ENCODE measurements at places on chromosomes 16 and 17.

DNA sequence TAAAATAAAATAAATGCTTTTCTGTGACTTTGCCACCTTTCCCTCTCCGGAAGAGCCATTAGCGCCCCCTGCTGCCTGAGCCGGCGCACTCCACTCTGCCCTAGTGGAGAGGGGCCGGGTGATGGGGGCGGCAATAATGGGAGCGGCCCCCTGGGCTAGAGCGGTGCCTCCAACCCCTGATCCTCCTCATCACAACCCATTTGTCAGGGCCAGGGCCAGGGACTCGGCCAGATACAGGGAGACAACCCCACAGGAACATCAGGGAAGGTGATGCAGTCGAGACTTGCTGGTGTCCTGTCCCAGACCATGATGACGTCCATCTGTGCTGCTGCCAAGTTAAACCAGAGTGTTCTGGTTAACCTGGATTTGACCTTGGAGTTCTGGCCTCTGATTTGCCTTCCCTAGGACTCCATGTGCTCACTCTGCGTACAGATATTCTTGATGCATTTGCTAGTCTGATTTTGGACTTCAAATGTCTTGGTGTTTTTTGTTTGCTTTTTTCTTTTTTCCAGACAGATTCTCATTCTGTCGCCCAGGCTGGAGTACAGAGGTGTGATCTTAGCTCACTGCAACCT, 46.1 kb upstream of the BPTF start:
- DNase-seq, result peak; percentile 84

DNA sequence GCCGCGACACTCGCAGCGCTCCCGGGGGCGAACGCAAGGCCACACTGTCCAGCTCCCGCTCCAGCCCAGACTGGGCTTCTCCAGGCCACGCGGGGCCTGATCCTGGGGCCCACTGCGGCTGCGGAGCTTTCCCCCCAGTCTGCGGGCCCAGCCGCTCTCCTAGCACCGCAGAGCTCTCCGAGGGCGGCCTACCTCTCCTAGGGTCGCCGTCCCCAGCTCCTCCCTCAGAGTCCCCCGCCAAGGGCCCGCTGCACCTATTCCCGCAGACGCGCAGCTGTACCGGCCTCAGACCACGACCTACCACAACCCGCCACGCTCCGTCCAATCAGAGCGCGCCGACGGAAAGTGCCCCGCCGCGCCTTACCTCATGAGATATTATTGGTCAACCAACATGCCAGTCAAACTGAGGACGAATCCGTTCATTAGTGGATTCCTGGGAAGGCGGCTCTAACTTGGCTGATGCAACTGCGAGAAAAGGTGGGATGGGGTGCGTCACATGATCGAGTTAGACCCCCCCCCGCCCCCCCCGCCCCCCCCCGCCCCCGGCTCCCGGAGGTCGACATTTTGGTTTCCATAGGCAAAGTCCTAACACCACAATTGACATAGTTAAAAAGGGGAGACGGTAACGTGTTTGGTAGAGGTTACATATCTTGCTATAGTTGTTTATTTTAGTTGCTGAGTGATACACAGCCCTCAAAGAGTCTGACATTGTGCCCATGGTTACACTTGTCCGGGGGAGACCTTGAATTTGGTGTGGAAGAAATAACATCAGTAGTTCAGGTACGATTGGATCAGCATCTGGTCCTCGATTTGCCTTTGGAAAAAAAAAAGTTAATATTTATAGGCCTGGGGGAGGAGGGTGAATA, at the start of gene AARS1:
Gene AARS1 (minus strand): TSS at position 278 of the 866 bp plus-strand sequence. CDS start 6,743 bp downstream, outside the sequence.
- peak; percentile 100 for DNase-seq

DNA sequence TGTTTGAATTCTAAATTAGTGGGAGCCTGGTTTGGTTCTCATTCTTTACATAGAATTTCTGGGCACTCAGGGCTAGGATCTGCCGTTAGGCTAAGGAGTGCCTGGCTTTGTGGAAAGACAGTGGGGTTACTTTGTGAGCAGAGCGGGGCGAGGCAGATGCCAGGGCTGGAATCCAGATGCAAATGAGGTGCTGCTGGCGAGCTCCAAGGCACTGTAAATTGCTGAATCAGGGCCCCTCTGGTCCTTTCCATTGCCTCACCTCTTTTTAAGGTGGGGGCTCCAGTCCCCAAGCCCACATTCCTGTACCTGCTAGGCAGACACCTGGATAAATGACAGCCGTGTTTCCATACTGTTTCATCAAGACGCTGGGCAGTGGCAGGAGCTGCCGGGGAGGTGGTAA, 33.8 kb downstream of the PIPOX start:
- no peak for DNase-seq

DNA sequence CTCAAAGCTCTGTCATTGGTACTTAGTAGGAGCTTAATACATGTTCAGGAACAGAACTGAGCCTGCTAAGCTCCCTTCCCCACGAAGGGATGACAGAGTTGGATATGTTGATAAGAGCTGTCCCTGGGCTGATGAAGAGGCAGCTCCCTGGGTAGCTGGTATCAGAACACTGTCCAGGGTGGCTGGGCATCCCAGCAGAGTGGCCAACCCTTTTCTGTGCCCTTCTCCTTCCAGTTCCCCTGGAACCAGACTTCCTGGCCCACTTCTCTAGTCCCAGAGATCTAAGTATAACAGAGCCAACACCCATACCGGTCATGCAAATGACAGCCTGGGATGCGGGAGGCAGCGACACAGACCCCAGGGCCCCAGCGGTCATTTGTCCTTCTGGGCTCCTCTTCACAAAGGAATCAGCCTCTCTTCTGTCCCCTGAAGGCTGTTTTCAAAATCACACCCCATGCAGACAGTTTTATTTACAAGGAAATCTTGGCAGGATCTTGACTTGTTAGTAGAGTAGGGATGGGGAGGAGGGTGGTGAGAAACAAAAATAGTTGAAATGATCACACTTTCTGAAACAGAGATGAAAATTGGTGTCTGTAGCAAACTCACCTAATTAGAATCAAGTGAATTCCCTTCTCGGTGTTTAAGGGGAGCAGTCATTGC, 1.4 kb upstream of the RHBDL3 start:
- no peak for DNase-seq

GRCh38 chr16:68358951-68359350, 48.1 kb downstream of the PRMT7 start:
- DNase-seq, result no peak

GRCh38 chr16:28072087-28072486, 8.6 kb upstream of the GSG1L start:
- DNase-seq, result no peak

DNA sequence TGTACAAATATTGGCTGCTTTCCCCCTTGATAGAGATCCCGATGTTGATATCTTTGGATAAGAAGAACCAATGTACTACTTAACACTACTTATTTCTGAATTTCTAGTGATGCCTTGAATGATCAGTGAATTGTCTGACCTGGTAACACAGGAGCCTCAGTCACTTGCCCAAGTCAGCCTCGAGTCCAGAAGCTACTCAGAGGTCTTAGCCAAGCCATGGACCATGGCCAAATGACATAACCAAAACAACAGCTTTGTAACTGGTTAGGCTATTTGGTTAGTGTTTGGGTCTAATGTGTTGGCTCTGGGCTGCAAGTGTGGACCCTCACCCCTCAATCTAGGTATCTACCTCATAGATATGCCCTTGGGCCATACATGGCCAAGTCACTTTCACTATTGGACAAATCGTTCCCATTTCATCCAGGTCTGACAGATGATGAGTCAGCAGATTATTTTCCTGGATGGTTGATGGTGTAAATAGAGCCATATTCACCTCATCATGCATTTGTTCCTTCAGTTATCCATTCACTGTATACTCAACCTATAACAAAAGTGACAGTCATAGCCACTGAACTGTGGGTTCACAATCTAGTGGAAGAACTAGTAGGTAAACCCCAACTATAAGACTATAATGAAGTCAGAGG, 3.5 kb downstream of the RBFOX1 start:
- no peak for DNase-seq

GRCh38 chr16:23104032-23104955, 45.0 kb downstream of the USP31 start:
- no peak for DNase-seq

DNA sequence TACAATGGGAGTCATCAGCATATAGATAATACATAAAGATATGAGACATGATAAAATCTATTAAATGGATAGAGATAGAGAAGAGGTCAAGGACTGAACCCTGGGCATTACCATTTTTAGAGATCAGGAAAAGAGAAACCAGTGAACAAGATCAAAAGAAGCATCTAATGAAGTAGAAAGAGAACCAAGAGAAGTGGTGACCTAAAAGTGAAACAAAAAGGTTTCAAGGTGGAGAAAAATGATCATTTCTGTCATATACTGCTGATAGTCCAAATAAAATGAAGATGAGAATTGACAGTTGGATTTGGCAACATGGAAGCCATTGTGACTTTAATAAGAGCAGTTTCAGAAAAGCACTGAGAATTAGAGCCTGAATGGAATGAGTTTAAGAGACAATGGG, 165.1 kb downstream of the PPM1E start:
- DNase-seq, result no peak

- DNase-seq, result no peak
These were observed 46.6 kb downstream of the MRM3 start for GRCh38 chr17:828761-829160.

- no peak for DNase-seq
These were observed 394.5 kb downstream of the XYLT1 start for GRCh38 chr16:17076092-17076754.

- DNase-seq, result no peak
These were observed 4.6 kb upstream of the NPRL3 start for GRCh38 chr16:143047-143446.

DNA sequence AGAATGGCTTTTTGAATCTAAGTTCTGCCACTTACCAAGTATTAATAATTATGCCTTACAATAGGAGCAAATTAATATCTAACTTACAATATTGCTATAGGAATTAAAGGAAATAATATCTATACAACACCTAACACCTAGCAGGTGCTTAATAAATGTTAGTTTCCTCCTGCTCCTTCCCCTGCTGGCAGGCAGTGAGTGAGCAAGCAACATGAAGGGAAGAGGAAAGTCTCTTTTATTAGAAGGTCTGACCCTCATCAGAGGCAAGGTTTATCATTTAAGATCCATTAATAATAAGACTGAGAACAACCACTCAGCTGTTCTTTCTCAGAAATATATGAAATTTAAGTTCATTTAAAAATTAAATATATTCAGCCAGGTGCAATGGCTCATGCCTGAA, 6.7 kb upstream of the DYNC1LI2 start:
- DNase-seq, result no peak

GRCh38 chr17:10549096-10549842, at the start of gene MYH2:
MYH2 (minus strand) TSS chr17:10549658; CDS start chr17:10547920, 1,738 bp downstream.
- no peak for DNase-seq
